ENCODE measurements at places on chromosomes 5 and 9.

DNA sequence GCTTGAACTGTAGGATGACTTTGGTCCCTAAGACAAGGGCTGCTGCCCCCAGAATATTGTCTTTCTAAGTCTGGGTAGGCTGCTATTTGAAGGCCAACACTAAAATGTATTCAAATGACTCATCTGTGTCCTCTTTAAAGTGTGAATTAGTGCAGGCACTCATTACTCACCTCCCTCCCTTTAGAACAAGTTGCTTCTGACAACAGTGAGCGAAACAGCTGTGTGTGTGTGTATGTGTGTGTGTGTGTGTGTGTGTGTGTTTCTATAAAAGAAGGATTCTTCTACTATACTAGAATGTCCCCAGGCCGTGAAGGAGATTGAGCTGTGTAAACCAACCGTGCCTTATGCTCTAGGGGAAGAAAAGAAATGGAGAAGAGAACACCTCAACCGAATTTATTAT, 1337.2 kb downstream of the PTPRD start:
- no peak for DNase-seq

GRCh38 chr5:31193116-31193515, 370 bp upstream of the CDH6 start:
- DNase-seq, result no peak

- DNase-seq, result no peak
Observed at GRCh38 chr5:7391814-7392692, 3.9 kb upstream of the ADCY2 start.

DNA sequence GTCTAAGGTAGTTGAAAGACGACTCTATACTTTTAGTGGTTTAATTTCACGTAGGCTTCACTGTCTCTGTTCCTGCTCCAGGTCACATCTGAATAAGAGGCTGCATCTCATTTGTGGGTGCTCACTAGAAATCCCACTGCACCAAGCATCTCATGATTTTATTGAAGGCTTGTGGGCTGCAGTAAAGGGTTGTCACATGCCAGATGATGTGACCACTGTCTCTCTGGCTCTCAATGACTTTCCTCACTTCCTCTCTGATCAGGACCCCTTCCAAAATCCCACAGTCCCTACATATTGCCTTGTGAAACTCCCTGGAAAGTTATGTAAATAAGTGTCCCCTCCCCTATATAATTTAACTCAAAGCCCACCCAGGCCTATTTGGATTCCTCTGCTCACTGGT, 8.9 kb upstream of the ZCCHC10 start:
- no peak for DNase-seq

DNA sequence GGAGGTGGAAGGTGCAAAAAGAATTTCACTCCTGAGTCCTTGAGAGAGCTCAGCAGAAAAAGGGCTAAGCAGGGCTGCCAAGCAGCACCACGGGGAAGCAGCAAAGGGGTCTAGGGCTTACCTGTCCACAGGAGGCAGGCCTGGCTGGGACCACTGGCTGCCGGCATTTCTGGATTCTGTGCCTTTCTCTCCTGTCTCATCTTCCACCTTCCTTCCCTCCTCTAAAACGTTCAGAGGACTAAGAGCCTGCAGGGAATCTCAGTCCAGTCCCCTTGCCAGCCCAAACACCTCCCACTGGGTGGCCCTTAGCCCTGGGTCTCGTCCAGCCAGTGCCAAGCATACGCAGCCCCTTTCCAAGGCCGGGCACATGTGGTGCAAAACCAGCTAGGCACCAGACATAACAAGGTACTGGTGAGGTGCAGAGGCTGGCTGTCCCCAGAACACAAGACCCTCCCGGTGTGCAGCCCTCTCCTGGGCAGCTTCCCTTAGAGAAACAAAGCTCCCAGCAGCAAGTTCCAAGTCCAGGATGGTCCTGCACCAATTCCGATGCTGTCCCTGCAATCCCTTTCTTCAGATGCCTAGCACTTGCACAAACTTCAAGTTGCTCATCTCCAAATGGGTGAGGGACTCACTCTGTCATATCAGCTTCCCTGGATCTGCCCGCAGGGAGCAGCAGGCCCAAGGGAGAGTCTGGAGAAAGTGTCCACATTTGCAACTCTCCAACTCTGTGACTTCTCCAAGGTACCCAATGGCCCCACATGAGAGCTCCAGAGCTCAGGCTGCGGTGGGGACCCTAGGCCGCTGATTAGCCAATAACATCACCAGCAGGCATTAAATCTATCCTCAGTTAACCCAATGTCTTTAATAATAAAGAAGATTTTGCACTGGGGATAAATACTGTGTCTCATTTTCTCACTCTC, 126.3 kb downstream of the C5orf15 start:
- DNase-seq, result no peak

- no peak for DNase-seq
Observed at GRCh38 chr5:149796030-149796429, 65.9 kb downstream of the PPARGC1B start.

DNA sequence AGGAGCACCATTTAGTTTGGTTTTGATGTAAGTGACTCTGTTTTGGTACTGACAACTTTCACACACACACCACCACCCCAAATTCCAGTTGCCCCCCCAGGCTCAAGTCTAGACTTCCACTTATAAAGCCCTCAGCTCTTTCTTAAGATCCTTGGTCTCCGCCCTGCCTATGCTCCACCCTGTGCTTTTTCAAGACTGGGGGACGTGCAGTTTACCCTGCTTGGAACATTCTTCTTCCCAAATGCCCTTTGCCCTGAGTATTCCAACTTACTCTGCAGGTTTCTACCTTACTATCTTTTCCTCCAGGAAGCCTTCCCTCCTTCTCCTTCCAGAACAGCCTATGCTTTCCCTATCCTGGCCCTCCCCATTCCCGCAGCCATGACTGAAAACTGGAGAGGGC, 1.5 kb upstream of the TRIM14 start:
- DNase-seq, result no peak

- no peak for DNase-seq
Observed at GRCh38 chr9:25681266-25681665, 3.0 kb upstream of the TUSC1 start.

- no peak for DNase-seq
Observed at GRCh38 chr5:160356550-160357347, 13.7 kb downstream of the C1QTNF2 start.

DNA sequence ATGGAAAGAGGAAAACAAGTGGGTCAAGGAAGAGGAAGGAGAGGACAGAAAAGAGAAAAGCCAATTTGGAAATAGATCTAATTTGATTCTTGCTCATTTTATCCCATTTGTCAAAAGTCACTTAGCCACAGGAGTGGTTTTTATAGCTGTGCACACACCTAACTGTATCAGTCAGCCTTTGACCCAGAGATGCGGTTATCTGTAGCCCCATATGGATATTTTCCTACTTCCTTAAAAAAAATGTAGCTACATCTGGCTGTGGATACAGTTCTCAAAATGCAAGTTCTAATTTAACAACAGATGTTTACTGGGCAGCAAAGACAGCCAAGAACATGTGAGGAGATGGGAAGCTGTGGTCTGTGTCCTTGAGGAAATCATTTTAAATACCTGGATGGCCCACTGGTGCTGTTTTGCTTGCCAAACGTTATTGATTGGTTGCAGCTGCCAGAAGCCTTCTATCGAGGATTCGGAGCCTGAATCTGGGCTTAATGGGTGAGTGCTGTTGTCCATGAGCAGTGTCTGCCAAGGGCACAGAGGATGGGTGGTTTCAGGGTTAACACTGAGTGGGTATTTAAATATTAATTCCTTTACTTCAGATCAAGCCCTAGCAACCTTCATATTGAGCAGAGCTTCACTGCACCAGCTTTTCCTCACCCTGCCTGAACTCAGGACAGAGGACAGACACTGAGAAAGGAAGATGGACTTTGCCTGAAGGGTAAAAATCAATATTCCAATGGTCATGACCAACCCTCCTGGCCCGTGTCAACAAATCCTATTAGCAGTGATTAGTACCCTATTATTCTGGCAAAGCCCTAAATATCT, 92.2 kb downstream of the APBA1 start:
- no peak for DNase-seq

DNA sequence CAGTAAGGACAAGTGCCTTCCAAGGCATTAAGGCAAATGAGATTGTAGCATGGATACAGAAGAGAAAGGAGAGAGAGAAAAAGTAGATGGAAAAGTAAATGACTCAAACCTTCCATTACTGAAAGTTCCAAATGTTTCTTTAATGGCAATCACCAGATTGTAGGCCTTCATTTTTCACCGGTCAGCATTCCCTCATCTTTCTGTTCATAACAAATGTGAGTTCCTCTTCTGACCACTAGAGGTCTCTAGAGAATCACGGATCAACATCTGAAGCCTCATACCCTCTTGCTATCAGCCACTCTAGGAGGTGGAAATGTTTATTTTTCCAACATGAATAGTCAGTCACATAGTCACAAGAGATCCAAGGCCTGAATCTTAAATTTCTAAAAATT, 73.6 kb upstream of the RPS23 start:
- peak; percentile 73 for DNase-seq
